ENCODE measurements at places on chromosomes 7 and 10. TPM values are rescaled to one million over a fixed set of nuclear protein-coding genes. Genes with fewer than 3 reads are reported as not detected.

The LRRC61 gene
- 13.0 TPM for total RNA-seq

The SORCS1 gene
- 5.4 TPM for total RNA-seq

The HYCC1 gene
- 26.7 TPM for total RNA-seq

The STOX1 gene
- total RNA-seq: 4.0 TPM

The OSBPL3 gene
- total RNA-seq: 43.7 TPM

The STAMBPL1 gene
- total RNA-seq: 8.4 TPM

The TRA2A gene
- 97.9 TPM for total RNA-seq

- no peak for DNase-seq
Measured at GRCh38 chr7:1936006-1936310, 265.9 kb downstream of the ELFN1 start.

- DNase-seq: no peak
Measured at GRCh38 chr10:28980264-28980663, 302.9 kb downstream of the BAMBI start.

DNA sequence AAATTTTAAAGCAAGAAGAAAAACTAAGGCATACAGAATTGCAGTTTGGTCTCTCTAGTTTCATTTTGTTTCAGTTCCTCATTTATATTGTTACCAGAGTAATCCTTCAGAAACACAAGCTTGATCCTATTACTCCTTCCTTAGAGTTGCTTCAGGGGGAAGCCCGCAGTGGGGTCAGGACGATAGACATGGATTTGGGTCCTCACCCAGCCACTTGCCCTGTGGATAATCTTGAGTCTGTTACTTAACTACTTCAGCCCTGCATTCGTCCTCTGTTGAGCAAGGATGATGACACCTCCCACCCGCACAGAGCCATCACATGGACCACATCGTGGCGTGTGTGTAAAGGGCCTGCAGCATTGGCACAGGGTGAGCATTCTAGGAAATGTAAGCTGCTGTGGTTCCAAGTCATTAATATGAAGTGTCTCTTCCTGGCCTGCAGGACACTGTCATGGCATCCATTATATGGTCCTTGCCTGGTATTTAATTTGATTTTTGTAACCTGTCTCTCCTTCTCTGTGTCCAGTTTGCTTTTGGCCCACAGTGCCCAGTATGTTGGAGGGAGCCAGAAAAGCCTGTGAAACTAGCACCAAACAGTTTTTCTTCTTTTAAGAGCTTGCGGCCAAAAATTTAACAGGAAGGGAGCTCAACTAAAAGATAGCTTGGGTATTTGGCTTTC, 111.2 kb downstream of the EEPD1 start:
- DNase-seq: no peak

GRCh38 chr10:32207544-32207943, 139.4 kb downstream of the EPC1 start:
- no peak for DNase-seq

DNA sequence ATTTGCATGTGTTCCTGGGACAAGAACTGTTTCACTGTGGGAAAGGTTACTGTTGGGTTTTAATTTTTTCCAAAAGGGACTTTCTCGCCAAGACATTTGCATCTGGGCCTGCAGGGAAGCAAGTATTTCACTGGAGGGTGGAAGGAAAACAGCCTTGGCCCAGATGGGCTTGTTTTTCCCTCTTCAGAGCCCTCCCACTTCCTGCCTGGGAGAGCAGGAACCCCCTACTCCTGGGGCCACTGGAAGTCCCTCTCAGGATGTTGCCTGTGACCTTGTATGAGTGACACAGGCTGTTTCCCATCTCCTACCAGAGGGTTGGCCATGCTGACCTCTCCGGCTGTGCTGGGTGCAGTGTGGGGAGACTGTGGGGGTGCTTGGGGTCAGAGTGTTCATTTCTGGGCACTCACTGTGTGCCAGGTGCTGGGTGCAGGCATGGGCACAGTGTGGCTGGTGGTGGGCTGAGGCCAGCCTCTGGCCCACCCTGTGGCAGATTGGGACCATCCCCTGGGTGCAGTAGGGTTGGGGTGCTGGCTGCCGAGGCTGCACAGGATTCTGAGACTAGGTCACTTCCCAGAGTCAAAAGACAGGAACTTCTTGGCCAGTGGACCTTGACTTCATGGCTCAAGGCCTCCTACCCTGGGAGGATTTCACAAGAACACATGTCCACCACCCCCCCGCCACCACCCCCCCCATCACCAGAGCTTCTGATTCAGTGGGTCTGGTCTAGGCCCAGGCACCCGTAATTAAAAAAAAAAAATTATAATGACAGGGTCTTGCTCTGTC, 10.2 kb downstream of the TSPAN15 start:
- no peak for DNase-seq

- DNase-seq: no peak
Measured at GRCh38 chr10:77197544-77197943, 440.1 kb downstream of the KCNMA1 start.

GRCh38 chr7:107742678-107743566, 1.0 kb upstream of the CBLL1 start:
- no peak for DNase-seq

DNA sequence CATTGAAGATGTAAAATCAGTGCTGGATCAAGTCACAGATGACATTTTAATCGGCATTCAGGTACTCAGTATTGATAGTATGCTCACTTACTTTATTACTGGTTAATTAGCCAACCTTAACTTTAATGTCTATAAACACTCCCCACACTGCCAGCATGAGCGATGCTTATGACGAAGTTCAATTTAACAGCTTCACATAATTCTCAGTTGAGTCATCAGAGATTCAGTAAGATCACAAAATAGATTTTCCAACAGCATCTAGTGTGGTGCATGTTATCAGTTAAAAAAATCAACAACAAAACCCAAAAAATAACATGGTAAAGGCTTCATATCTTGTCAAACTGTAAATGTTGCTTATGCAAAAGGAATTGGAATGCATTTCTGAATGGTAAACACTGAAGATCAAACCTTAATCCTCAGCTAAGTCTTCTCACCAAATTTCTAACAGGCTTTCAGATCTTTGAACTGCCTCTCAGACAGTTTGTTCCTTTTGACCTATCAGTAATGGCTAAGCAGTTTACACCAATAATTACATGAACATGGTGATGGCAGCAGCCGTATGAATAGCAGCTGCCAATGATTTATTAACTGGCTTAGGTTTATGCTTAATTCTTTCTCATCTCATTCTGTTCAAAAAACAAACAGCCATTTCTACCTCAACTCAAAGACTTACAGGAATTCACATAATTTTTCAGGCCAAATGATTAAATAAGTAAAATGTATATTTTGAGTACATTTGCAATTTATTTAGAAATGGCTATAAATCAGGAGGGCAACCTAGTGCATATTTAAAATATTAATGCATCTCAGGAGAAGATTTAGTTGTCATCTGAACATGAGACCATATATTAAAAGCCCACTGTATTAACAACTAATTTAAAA, 98.5 kb downstream of the CABCOCO1 start:
- DNase-seq: no peak

DNA sequence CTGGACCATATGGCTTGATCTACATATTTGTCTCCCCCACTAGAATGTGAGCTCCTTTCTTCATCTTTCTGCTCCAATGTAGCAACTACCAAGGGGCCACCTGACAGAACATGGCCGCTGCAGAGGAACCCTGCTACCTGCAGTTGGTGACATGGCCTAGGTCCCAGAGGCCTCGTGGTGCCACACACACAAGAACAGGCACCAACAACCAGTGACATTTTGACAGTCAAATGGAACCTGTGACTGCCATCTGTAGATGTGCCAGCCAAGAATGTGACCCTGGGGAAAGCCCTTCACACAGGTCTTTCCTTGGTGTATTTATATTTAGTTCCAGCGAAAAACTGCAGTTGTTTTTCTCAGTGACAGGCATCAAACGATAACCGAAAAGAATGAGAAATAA, 67.9 kb upstream of the ANKRD1 start:
- no peak for DNase-seq

- no peak for DNase-seq
Measured at GRCh38 chr7:125651823-125652528, 722.4 kb upstream of the POT1 start.

- DNase-seq: no peak
Measured at GRCh38 chr10:126391192-126391885, 3.1 kb upstream of the ADAM12 start.

GRCh38 chr7:26103596-26103995, 48.4 kb upstream of the NFE2L3 start:
- no peak for DNase-seq

GRCh38 chr10:118278649-118279048, 63.5 kb downstream of the FAM204A start:
- DNase-seq: no peak

GRCh38 chr7:129522088-129522970, 20.0 kb downstream of the SMKR1 start:
- DNase-seq: no peak

GRCh38 chr10:32041290-32042028, 14.8 kb downstream of the KIF5B start:
- no peak for DNase-seq

DNA sequence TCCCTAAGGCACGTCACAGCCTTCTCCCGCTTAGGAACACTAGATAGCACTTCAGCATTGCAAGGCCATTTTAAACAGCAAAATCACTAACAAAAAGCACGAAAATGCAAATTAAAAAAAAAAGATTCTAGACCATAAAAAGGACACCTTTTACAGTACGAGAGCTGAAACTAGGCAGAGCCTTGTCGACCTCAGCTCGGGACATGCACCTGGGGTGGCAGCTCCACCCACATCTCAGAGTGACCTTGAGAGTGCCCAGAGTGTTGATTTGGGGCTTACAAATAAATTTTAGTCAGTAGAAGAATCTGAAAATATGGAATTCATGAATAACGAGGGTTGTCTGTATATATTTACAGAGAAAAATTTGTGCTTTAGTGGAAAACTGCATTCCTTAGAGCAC, 1.1 kb downstream of the MRPS24 start:
- no peak for DNase-seq

- no peak for DNase-seq
Measured at GRCh38 chr10:88788924-88789323, 13.6 kb upstream of the LIPM start.

DNA sequence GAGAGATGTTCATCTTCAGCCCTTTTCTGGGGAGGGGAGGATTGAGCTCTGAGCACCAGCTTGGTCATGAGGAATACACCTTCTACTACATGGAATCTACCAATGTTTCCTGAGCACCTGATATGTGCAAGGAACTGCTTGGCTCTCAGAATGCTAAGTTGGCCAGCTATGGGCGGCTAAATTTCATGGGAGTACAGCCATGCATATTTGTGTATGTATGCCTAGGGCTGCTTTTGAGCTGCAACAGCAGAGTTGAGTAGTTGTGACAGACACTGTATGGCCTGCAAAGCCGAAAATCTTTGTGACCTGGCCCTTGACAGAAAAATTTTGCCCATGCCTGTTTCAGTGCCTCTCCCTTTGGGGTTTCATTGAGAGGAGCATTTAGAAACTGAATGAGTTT, 44.9 kb downstream of the NPY start:
- no peak for DNase-seq

GRCh38 chr10:59176241-59177030, at the start of gene PHYHIPL:
TSS of gene PHYHIPL (plus strand) at chr10:59176643. CDS start at chr10:59176854, 211 bp downstream.
- peak; percentile 73 for DNase-seq

All from type B pancreatic cell (in vitro differentiated cells).